ENCODE measurements at places on chromosomes 6 and 20.

GRCh38 chr6:117264369-117264691, 1.0 kb upstream of the VGLL2 start:
- no peak for DNase-seq

DNA sequence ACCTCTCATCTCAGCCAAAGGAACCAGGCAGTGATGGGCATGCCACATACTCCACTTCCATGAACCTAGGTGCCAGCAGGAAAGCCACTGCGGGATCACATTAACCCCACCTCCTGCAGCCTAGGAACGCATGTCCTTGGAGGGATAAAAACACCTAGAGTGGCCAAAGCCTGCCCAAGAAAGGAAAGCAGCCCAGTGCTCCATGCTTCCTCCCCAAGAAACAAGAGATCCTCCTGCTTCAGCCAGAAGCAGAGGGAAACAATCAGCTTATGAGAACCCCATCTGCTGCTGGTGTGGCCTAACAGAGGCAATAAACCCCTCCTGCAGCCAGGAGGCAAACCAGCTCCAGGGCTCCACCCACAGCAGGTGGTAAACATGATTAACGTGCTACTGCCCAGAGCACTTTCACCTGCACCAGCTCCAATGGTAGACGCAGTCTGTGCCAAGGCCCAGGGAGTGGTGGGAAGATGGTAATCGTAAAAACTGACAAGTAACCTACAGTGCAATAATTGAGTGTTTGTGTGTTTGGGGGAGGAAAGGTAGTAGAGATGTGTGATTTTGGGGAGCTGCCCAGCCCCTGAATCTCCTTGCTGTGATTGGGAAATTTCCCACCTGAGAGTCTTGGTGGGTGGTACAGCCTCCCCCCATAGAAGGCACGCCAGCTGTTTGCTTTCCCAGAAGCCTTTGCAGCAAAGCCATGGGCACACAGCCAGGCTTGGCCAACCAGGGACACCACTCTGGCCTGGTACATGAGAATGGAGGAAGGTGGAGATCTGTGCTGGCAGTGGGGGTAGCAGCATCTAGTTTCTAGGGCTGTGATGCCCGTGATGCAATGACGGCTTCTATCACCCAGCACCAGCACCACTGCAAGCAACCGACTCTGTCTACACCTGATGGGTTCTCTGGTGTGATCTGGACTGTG, 50.6 kb upstream of the TBC1D7 start:
- no peak for DNase-seq

GRCh38 chr6:44062105-44062770, 65.0 kb downstream of the MRPL14 start:
- DNase-seq: no peak

DNA sequence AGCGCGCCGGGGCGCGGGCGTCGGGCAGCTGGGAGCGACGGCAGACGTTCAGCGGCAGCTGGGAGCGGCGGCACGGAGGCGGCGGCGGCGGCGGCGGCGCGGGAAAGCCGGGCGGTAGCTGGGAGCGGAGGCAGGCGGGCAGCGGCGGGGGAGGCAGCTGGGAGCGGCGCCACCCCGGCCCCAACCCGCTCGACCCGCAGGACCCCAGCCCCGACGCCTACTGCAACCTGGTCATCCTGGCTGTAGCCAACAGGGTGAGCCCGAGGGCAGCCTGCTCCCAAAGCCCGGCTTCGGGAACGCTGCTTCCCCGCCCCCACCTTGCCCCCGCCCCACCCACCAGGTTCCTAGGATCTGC, 8.9 kb downstream of the CCM2L start:
- DNase-seq: no peak

DNA sequence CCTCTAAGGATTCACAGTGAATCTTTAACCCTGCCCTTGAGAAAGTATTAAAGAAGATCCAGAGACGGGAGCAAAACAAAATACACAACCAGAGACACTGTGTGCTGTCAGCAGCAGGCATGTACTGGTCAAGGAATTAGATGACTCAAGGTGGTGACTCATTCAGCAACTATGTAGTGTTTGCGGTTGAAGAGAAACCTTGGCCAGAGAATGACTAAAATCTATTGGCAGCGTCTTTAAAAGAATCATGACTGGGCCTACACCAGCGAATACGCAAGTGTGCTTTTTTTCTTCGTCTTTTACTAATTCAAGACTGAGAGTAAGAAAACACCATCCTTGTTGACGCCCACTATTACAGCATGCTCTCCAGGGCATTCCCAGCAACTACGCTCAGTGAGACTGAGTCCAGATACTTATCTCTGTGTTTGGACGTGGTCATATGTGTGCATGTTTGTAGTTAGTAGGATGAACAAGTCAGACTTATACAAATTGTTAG, 72.4 kb upstream of the BACH2 start:
- DNase-seq: no peak

DNA sequence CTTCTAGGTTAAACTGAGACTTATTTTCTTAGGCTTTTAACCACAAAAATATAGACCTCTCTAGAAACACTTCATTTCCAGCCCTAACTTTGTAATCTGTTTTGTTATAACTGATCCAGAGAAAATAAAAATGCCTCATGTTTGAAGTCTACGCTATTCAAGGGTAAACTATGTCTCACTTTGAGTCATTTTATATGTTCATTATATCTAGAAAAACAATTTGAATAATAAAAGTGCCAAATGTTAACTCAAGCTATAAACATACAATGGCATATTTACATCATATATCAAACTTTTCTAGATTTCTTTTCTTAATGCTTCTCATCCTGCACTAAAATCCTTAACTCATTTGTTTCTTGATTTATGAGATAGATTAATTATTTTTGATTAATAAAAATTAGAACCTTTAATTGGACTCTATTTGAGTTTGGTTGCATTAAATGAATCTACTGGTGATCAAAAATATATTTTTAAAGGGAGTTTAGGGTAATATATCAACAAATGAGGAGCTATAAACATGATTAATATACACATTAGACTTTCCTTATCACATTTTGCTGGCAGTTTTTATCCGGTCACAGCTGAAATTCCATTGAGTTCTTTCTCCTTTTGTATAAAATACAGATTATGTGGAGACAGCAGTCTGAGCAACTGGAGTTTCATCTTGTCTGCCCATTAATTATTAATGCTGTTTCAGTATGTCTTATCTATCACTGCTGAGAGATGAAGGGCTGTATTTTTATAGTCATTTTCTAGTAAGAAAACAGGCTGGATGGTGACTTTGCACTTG, 246.5 kb downstream of the TBX18 start:
- no peak for DNase-seq

DNA sequence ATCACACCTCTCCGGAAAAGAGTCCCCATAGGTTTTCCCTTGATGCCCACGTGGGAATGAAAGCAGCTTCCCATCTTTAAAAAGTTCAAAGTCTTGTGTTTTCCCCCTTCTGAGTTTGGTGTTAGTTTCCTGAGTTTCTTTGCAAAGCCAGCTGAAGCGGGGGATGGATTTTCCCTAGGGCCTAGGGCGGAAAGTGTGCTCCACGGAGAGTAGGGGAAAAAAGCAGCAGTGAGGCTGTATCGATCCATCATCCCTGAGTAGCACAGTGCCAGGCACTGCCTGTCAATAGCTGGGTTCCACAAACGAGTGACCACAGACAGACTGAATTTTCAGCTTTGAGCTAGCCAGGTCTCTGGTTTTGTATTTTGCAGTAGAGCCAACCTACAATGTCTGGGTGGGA, 1.3 kb downstream of the DAAM2 start:
- DNase-seq: no peak

GRCh38 chr20:10563935-10564492, 109.8 kb downstream of the JAG1 start:
- DNase-seq: no peak

DNA sequence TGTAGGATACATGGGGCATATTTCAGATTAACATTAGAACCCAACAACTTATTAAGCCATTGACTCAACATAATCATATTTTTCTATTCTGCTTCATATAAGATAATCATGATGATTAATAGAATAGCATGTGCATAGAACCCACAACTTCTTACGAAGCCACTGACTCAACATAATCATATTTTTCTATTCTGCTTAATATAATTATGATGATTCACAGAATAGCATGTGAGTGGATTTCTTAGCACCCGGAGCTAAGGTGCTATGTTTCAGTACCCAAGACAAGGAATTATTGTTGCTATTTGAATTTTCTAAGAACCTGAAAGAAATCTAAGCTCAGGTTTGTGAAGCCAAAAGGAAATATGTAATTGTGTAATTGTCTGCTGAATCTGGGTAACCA, 96.8 kb downstream of the TENT5A start:
- DNase-seq: no peak

- DNase-seq: no peak
These were observed 457.8 kb downstream of the EPM2A start for GRCh38 chr6:145277358-145278086.

DNA sequence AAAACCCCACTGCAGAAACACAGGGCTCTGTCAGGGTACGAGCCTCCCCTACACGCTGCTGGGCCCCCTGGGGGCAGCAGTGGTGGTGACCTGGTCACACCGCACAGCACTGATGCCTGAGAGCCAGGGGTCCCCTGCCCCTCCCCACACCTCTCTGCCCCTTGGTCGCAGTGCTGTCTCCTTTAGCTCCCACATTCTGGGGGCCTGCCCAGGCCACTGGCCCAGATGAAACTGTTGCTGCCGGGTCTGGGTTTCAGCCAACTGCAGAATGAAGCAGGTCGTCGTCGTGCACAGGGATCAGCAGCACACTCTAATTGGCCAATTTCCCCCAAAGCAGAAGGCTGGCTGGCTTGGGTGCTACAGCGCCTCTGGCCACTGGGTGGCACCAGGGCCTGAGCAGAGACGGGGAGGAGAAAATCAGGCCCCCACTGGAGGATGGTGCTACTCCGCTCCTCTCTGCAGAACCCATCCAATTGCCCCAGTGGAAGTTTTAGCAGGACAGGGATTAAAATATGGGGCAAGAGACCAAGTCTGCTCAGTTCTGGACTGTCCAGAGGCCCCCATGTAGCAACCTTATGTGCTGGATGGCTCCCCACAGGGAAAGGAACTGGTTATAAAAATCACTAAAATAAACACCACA, 26.1 kb downstream of the DIDO1 start:
- DNase-seq: peak; percentile 81

All from midbrain (tissue), 1 donor.